ENCODE measurements at places on chromosomes 7 and 10. TPM values are rescaled to one million over a fixed set of nuclear protein-coding genes. Genes with fewer than 3 reads are reported as not detected.
A peak's percentile ranks its signal among the peaks of the same experiment; 100 is the strongest.

- DNase-seq = no peak
- no peak overlapping the region for H3K4me3 ChIP-seq
- peaks cover 68% of the 10 kb centered on the region for H3K4me1 ChIP-seq
- H3K27ac ChIP-seq = no peak overlapping the region
Measured at GRCh38 chr10:102778781-102779180, 35.0 kb downstream of the WBP1L start.

DNA sequence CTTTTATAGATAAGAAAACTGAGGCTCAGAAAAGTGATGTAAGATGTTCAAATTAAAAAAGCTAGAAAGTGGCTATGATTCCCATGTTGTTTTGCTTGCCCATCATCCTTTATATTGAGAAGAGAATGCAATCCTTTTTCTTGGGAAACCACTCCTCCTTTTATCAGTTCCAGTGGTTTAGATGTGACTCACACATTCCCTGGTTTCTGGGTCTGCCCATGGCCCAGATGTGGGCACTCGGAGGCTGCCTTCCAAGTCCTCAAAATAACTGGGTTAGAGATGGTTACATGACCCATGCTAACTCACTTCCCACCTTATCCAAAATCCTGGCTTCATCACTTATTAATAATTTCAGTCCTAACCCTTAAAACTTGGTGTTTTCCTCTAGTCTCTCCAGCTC, 550.0 kb downstream of the MDFIC start:
- no peak overlapping the region for H3K27ac ChIP-seq
- DNase-seq = no peak
- no peaks in the 10 kb centered on the region for H3K27me3 ChIP-seq
- H3K4me3 ChIP-seq = no peak overlapping the region
- H3K36me3 ChIP-seq = no peaks in the 10 kb centered on the region

Gene SDK1
- 4.3 TPM for total RNA-seq

- H3K4me3 ChIP-seq = no peak overlapping the region
- H3K27me3 ChIP-seq = no peaks in the 10 kb centered on the region
- H3K4me1 ChIP-seq = peaks cover 9% of the 10 kb centered on the region
- H3K36me3 ChIP-seq = no peaks in the 10 kb centered on the region
- no peak for DNase-seq
Measured at GRCh38 chr10:77105761-77106221, 531.8 kb downstream of the KCNMA1 start.

Gene UNCX
- total RNA-seq = not detected

Gene DKK1
- total RNA-seq = 6.8 TPM

GRCh38 chr7:85162721-85163120, 24.1 kb downstream of the SEMA3D start:
- H3K27me3 ChIP-seq = no peaks in the 10 kb centered on the region
- no peaks in the 10 kb centered on the region for H3K4me1 ChIP-seq
- no peak for DNase-seq

DNA sequence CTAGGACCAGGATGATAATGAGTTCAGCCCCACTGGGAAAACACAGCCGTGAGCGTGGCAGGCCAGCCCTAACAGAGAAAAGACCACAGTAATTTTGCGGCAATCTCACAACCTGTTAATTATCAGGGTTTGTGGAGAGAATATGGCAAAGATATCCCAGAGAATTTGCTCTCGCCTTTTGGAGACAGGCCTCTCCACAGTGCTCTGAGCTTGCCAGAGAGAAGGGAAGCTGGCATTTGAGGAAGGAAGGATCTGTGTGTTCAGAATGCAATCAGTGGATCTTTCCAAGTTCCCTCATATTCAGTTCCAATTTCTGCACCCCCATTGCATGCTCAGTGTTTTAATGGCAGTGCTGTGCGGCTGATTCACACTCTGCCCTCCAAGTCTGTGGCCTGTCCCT, 60.2 kb downstream of the PLPP4 start:
- DNase-seq = no peak
- H3K4me1 ChIP-seq = no peaks in the 10 kb centered on the region
- no peak overlapping the region for H3K27ac ChIP-seq

- peaks cover 20% of the 10 kb centered on the region for H3K4me1 ChIP-seq
- H3K4me3 ChIP-seq = no peak overlapping the region
- peaks cover 18% of the 10 kb centered on the region for H3K27me3 ChIP-seq
- H3K36me3 ChIP-seq = no peaks in the 10 kb centered on the region
- no peak overlapping the region for H3K27ac ChIP-seq
Measured at GRCh38 chr7:155477476-155477875, 19.5 kb downstream of the EN2 start.

- DNase-seq = no peak
- H3K4me3 ChIP-seq = peak overlapping the region; percentile 10
- H3K36me3 ChIP-seq = peaks cover 26% of the 10 kb centered on the region
Measured at GRCh38 chr7:139284252-139284896, 53.3 kb downstream of the UBN2 start.

- no peak overlapping the region for H3K4me3 ChIP-seq
- peaks cover 4% of the 10 kb centered on the region for H3K4me1 ChIP-seq
- H3K27me3 ChIP-seq = peaks cover 3% of the 10 kb centered on the region
- no peak overlapping the region for H3K27ac ChIP-seq
- no peaks in the 10 kb centered on the region for H3K36me3 ChIP-seq
- no peak for DNase-seq
Measured at GRCh38 chr7:33933611-33934281, 28.4 kb downstream of the BMPER start.

All from endothelial cell (in vitro differentiated cells).